ENCODE measurements at places on chromosomes 12 and 14.

GRCh38 chr12:69988481-69989321 is 163.7 kb downstream of the MYRFL start:
- peak; percentile 35 for DNase-seq

GRCh38 chr12:121568971-121569751 is 11.7 kb downstream of the KDM2B start:
- DNase-seq, result no peak

DNA sequence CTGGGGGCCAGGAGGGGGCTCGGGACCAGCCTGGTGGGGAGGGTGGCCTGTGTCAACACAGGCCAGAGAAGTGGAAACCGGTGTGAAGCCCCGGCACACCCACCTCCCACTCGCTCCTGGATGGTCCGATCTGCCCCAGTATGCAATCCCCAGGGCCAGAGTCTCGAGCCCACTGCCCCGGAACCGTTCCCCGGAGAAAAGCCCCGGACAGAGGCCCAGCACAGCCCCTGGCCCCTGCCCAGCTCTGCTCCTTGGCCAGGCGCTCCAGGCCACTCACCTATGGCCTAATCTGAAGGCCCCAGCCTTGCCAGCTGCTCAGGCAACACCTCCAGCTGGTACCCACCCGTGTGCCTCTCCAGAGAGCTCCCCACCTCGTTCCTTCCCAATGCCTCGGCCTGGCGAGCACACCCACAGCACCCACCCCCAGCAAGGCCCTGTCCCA is 17.7 kb downstream of the AKT1 start:
- no peak for DNase-seq

- DNase-seq, result no peak
Observed at GRCh38 chr14:77526266-77526665, 27.6 kb upstream of the ISM2 start.

DNA sequence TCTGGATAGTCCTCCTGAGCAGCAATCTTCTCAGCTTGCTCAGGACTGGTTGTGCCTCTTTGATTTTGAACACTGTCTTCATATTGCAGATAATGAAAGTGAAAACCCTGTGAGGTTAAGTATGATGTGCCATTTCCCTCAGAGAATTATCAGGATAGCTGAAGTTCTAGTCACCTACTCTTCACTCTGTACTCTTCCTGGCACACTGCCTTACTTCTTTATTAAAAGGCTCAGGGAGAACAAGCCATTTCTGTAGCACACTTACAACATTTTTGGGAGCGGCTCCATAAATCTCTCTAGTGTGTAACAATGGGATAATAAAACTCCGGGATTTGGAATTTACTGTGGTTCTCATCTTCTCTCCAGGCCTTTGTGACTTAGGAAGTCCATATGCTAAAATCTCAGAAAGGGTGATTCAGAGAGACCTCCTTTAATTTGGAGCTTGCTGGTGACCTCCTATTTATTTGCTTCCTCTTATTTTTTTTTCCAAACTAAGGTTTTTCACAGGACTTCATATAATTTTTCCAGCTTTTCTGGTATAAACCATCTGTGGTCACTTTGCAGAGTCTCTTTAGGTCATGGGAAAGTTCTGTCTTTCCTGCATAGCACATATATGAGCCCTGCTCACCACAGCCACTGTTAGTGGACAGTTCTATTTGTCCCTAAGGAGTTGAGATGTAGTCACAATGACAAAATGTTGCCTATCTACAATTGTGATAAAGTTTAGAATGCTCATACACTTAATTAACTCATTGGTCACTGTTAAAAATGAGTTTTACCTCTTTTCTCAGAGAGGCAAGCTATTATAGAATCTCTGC is 53.5 kb upstream of the LDHB start:
- DNase-seq, result no peak
